HEK293T (cell line): ENCODE measurements at places on chromosomes 6 and 20.

DNA sequence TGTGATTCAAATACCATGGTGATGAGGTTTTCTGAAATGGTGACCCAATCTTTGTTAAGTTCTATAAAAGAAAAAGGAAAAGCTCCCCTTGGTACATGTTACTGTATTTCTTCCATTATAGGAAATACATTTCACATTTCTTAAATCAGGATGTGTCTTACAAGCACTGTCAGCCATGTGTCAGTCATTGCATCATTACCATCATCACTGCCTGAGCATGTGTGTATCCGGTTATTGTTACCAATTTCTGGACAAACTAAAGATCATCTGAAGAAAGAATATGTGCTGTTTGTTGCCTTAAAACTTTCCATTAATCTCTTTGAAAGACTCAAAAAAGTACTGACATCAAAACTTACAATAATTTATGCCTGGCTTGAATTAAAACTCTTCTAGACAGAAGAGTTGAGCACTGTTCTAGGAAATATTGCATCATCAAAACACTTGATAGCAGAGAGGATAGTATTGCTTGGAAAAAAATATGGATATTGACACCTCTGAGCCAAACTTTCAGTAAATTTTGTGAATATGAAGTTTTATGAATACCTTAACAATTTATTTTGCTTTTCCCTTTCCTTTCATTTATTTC lies 7.1 kb upstream of the TSPYL1 start:
- DNase-seq: no peak

GRCh38 chr6:151916680-151917164 lies 109.2 kb downstream of the ESR1 start:
- no peak for DNase-seq

- DNase-seq: peak; percentile 69
These were observed 539 bp downstream of the CDYL start for GRCh38 chr6:4776493-4777393.

DNA sequence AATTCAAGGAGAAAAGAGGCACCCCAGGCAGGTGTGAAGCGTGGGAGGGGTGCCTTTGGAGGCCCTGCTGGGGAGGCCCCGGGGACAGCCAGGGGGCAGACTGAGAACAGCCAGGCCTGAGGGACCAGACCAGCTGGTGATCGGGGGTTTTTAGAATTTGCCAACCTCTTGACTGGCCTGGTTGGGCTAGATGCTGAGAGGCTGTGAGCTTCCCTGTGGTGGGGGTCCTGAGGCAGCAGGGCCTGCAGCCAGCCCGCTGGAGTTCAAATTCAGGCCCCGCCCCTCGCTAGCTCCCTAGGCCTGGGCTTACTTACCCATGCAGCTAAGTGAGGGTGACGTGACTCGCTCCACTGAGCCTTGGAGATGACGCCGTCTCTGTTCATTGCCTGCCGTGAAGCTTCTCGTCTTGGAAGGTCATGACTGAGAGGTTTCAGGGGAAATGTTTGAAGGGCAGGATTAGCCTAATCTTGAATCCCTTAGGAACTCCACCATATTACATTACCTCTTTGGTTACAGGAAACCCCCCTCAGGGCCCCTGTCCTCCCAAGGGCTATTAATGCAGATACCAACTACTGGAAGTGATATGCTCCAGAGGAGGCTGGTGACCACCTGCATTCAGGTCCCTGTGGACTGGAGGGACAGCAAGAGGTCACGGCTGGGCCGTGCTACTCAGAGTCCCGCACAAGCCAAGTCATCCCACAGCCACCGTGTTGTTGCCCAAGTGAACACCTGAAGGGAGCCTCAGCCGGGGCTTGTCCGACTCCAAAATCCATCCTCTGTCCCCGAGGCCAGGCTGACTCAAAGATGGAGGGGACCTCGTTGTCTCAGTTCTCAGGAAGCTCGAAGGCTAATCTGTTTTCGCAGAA lies 73.9 kb upstream of the DUSP22 start:
- no peak for DNase-seq

GRCh38 chr6:93822434-93823265 lies 403.3 kb upstream of the EPHA7 start:
- no peak for DNase-seq

DNA sequence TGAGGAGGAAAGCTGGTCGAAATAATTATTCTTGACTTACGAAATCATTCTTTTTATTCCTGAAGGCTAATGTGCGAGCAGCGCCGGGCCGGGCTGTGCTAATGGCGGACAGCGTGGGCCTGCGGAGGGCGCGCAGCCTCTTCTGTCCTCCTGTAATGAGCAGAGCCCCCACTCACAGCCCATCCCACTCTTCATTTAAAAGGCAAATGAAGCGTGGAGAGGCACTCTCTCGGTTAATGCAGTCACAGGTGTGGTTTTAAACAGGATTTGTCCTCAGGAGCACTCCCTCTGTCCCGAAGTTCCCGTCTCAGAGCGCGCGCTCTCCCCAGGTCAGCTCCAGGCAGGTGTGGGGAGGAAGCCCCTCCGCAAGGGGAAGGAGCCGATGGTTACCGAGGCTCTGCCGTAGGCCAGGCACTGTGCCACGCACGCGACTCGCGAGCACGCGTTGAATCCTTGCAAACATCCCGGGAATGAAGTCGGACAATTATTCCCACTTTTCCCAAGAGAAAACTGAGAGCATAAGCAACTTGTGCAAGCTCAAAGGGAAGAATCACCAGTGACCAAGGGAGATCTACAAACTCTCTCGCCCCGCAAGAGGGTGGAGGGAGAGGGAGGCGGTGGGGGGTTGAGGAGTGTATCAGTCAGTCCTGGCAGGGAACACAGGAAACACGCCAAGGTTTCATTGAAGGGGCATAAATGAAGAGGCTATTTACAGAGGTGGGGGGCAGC lies 35.5 kb upstream of the ZFAND3 start:
- no peak for DNase-seq

DNA sequence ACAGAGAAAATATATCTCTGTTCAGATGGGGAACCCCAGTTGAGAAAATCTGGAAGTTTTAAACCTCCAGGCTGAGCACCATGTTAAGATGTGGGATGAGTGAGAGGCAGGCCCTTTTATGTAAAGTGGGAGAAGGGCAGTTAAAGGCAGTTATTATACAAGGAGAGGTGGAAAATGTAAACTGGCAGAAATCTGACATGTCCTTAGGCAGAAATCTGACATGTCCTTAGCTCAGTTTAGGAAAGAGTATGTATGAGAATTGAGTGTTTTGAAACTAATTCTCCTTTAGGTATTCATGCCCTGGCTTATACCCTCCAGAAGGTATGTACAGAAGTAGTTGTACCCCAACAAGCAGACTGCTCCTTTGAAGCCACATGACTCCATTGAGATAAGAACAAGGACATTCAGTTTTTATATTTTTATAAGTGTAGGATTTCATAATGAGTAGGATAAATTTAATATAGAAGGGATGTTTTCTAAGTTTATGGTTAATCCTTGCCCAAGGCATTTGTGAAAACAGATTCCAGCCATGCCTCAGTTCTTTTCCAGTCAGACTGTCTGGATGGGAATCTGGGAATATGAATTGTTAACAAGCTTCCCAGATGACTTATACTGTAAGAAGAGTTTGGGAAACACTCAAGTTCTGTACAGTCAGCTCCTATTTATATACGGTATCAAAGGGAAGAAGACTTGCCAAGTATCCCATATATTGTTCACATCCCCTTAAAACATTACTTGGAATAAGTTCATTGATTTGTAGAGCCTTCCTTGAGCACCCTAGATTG lies 87.7 kb downstream of the SCAND1 start:
- DNase-seq: no peak

- DNase-seq: no peak
These were observed 191.2 kb upstream of the TCF21 start for GRCh38 chr6:133697666-133698065.

- no peak for DNase-seq
These were observed 55.9 kb upstream of the SOX4 start for GRCh38 chr6:21537637-21538036.

GRCh38 chr20:6908673-6909072 lies 141.2 kb downstream of the BMP2 start:
- no peak for DNase-seq

DNA sequence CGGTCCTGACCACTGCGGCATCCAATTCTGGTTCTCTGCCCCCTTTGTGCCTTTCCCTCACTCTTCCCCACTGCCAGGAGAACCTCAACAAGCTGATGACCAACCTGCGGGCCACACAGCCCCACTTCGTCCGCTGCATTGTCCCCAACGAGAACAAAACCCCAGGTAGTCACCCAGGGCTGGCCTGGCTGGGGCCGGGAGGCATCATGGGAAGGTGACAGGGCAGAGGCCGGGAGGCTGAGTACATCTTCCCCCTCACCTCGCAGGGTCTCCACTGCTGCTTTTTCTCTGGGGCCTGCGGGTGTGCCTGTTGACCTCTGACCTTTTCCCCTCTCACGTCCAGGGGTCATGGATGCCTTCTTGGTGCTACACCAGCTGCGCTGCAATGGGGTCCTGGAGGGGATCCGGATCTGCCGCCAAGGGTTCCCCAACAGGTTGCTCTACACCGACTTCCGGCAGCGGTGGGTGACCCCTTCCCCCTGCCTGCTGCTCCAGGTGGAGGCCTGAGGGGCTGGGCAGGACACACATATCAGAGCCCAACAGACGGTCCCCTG lies 35.1 kb downstream of the MYH7B start:
- no peak for DNase-seq

- peak; percentile 88 for DNase-seq
These were observed at the start of gene ASCC3 for GRCh38 chr6:100880853-100881706. Gene ASCC3, minus strand, starts transcription at chr6:100881329. Its CDS starts 13,332 bp downstream, at chr6:100867997.

DNA sequence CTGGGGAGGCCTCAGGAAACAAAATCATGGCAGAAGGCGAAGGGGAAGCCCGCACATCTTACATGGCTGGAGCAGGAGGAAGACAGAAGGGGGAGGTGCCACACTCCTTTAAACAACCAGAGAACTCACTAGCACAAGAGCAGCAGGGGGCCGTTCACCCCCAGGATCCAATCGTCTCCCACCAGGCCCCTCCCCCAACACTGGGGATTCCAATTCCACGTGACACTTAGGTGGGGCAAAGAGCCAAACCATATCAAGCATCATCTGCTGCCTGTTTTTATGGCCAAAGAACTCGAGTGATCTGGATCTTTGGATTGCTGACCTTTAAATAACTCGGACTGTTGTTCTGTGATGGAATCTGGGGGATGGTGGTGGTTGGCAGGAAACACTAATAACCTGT lies 28.0 kb downstream of the PNLDC1 start:
- no peak for DNase-seq

GRCh38 chr6:2641044-2641725 lies 109.5 kb downstream of the MYLK4 start:
- no peak for DNase-seq

DNA sequence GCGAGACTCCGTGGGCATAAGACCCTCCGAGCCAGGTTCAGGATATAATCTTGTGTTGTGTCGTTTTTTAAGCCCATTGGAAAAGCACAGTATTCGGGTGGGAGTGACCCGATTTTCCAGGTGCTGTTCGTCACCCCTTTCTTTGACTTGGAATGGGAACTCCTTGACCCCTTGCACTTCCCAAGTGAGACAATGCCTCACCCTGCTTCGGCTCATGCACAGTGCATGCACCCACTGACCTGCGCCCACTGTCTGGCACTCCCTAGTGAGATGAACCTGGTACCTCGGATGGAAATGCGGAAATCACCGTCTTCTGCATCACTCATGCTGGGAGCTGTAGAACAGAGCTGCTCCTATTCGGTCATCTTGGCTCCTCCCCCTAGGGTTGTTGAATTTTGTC lies 307.7 kb upstream of the DEFB115 start:
- no peak for DNase-seq

DNA sequence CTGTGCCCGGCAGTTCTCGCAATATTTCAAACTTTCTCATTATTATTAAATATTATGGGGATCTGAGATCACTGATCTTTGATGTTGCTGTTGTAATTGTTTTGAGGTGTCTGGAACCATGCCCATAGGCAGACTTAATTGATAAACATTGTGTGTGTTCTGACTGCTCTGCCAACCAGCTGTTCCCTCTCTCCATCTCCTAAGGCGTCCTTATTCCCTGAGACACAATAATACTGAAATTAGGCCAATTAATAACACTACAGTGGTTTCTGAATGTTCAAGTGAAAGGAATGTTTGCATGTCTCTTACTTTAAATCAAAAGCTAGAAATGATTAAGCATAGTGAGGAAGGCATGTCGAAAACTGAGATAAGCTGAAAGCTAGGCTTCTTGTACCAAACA lies 7.6 kb downstream of the MAPK14 start:
- DNase-seq: no peak

- no peak for DNase-seq
These were observed 48.6 kb downstream of the RALY start for GRCh38 chr20:34042262-34042661.

GRCh38 chr6:128076843-128077242 lies 176.0 kb upstream of the THEMIS start:
- no peak for DNase-seq

DNA sequence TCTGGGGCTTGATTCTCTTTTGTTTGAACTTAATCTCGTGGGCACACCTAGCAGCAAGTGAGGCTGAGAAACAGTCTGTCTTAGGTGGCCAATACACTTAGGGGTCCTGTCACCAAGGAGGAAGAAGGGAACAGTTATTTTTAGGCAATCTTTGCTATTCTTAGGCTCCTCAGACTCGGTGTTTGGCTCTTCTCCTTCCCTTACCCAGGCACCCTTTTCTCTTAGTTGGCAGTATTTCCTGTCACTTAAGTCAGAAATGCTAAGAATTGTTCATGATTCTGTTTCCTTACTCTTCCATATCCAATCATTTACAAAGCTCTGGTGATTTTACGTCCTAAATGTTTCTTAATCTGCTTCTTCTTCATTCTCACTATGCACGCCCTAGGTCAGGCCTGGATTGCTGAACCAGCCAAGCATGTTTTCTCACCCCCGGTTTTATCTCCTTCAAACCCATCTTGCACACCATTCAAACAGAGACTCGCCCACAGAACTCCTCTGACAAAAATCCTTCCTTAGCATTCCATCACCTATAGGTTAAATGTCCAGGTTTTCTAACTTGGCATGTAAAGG lies 45.2 kb upstream of the TMEM217 start:
- DNase-seq: no peak

DNA sequence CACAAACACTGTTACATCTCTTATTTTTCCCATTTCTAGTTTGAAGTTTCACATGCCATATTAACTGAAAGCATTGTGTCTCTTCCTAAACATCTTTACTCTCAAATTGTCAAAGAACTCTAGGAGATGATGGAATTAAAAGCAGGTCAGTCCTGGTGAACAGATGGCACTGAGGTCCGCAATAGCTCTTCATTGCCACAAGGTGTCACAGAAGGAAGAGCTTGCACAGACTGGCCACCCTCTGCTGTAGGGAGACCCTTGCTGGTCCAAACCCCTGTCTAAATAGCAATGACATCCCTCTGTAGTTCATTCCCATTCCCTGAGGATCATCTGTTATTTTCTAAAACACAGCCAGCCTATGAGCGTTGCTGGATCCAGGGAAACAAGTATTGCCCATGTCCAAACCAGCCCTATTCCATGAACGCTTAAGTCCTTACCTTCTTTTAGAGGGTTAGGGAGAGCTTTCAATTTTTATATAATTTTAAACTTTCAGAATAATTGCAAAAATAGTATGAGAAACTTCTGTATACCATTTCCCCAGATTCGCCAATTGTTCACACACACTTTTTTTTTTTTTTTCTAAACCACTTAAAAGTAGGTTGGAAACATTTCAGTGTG lies 10.1 kb upstream of the HDAC2 start:
- DNase-seq: peak; percentile 69

- DNase-seq: peak; percentile 49
These were observed 44.7 kb upstream of the CNKSR3 start for GRCh38 chr6:154555073-154555677.
